ENCODE measurements at places on chromosomes 5 and 9.

GRCh38 chr9:133641396-133641655 is 5.2 kb downstream of the DBH start:
- no peak for DNase-seq

- DNase-seq, result no peak
These were observed 46.3 kb upstream of the CNTLN start for GRCh38 chr9:17088566-17088965.

DNA sequence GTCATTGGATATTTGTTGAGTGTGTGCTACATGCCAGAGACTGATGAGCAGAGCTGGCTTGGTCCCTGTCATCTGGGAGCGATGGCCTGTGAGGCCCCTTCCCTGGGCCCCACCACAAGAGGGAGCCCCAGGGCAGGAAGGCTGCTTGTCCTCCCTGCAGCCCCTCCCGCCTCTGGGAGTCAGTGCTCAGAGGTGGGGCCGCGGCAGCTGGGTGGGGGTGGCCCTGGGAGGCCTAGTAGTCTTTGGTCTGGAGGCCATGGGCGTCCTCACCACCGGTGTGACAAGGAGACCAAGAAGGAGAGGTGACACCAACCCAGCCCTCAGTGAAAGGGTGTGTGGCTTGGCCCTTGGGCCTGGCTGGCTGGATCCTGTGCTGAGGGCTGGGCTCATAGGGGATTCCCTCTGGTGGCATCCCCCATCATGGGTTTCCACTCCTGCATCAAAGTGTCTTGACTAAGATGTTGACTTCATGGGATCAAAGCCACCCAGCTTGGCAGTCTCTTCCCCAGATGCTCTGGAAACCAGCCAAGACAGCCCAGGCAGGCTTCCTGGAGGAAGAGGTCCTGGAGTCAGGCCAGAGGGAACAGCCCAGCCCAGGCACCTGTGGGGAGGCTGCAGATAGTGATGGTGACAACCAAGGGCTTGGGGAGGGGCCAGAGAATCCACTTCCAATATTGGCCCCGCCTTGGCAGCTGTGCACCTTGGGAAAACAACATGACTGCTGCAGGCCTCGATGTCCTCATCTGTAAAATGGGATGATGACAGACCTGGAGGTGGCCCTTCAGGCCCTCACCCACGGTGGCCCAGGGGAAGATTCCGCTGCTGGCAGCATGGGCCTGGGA is 166.7 kb downstream of the GAPVD1 start:
- no peak for DNase-seq

- DNase-seq, result no peak
These were observed 26.2 kb upstream of the ANKRD33B start for GRCh38 chr5:10537624-10538023.

DNA sequence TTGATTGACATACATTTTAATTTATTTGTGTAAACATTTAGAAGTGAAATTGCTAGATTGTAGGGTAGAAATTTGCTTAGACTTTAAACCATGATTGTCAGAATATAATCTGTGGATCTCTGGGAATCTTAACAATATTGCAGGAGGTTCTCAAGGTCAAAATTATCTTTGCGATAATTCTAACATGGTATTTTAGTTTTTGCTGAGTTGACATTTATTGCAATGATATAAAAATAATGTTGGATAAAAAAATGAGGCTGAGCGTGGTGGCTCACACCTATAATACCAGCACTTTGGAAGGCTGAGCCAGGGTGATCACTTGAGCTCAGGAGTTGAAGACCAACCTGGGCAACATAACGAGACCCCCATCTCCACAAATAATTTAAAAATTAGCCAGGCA is 70.3 kb upstream of the SGCD start:
- no peak for DNase-seq

DNA sequence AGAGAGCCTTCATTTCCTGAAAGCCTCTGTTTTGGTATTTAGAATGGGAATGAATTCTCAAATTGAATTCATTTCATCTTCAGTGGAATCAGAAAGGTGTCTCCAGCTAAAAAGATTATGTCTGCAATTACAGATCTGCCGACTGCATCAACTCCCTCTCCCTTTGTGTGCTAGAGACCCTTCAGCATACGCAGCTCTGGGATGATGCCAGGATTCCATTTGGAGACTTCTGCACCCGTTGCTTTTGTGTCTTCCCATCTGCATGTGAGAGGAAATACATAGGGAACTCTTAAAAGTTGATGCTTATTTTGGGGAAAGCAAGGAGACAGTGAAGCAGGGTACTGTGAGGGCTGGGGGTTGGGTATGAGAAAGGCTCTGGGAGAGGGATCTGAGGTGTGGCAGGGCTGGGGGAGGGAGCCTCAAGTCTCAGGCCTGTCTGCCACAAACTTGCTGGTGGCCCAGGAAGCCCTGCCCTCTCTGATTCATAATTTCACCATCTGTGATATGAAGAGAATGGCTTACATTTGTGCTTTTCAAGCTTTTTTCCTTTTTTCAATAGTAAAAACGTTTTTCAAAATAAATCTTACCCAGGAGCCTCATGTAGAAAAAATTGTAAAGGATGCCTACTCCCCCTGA is 89.7 kb upstream of the SAP30L start:
- DNase-seq, result no peak

- DNase-seq, result no peak
These were observed 51.1 kb downstream of the NFIB start for GRCh38 chr9:14262827-14263226.

Measured in femur (tissue), 1 donor.